Stimulated activated CD4-positive, alpha-beta T cell treated with anti-CD3 and anti-CD28 coated beads, Interleukin-1b, Interleukin-23, amount 100 ng/mL, for 1 hour (primary cell): ENCODE measurements at places on chromosomes 11 and 22.

GRCh38 chr11:109150581-109150980 is 271.4 kb upstream of the C11orf87 start:
- no peak for DNase-seq

- DNase-seq: no peak
These were observed 14.4 kb downstream of the DNAJB13 start for GRCh38 chr11:73965076-73965763.

GRCh38 chr22:23539135-23539838 is 40.8 kb downstream of the IGLL1 start:
- peak; percentile 38 for DNase-seq

DNA sequence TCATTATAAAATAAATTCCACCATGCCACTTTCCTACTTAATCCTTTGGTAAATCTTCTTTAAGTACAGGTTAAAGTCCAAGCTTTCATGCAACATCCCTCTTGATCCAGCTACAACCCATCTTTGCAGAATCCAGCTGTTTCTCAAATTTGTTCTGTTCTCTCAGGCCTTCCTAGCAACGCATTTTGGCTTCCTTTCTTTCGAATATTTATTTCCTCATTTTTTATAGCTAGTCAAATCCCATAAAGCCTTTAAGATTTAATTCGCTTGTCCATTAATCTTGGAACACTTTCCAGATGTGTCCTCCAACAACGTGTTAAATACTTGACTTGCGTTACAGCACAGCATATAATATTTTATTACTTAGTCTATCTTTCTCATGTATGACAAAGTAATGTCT is 600.1 kb upstream of the CHORDC1 start:
- DNase-seq: no peak

DNA sequence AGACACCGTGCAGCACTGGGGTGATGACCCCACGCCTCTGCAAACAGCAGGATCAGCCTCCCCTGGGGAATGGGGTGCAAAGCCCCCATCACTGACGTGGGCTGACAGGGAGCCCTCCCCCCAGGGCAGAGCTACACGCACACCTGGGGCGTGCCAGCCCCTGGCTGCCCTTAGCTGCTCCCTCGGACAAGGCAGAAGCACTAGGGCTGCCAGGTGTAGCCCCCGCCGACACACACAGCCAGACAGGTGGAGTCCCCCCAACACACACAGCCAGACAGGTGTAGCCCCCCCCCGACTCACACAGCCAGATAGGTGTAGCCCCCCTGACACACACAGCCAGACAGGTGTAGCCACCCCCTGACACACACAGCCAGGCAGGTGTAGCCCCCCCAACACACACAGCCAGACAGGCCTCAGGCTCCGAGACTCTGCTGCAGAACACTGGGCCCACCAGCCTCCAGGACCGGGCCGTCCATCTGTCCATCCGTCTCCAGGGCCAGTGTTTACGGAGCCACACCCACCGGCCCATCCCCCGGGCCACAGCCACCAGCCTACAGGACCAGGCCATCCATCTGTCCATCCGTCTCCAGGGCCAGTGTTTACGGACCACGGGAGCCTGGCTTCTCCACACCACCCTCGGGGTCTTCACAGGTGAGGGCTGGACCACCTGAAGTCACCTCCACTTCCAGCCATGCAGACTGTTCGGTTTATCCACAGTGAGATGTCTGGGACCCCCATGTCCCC is 3.5 kb downstream of the ANO9 start:
- no peak for DNase-seq

DNA sequence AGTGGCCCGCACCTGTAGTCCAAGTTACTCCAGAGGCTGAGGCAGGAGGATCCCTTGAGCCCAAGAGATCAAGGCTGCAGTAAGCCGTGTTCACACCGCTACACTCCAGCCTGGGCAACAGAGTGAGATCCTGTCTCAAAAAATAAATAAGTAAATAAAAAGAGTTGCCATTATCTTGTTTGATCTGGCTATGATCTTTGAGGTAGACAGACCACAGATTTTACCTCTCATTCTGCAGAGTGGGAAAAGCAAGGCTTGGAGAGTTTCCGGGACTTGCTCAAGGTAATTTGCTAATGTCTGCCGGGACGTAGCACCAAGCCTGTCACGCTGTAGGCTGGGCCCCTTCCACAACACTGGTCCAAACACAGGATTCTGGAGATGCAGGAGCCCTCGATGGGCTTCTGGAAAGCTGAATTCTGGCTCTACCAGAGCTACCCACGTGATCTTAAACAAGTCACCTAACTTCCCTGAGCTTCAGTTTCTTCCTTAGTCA is 6.8 kb downstream of the GRAP2 start:
- no peak for DNase-seq

- no peak for DNase-seq
These were observed 125.6 kb upstream of the PITPNB start for GRCh38 chr22:28044546-28045173.

DNA sequence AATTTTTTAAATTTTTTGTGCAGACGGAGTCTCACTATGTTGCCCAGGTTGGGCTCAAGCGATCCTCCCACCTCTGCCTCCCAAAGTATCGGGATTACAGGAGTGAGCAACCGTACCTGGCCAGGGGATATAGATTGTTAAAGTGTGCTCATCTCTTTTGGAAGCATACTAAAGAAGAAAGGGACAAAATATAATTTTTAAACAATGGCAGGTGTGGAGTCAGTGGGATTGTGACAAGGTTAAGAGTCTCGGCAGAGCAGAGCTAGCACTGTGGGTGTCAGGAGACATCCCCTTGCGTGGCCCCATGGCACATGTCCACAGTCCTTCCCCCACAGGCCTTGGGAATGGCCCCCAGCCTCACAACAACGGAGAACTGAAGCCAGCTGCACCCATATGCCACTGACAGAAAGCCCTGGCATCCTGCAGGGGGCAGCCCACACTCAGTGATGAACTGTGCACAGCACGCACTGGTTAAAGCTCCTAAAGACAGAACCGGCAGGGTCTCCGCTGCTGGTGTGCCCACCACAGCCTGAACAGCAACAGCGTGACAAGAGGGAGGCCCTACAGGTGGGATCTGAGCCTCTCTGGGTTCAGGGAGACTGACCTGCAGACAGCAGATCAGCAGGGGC is 29.9 kb downstream of the SERPIND1 start:
- DNase-seq: no peak

DNA sequence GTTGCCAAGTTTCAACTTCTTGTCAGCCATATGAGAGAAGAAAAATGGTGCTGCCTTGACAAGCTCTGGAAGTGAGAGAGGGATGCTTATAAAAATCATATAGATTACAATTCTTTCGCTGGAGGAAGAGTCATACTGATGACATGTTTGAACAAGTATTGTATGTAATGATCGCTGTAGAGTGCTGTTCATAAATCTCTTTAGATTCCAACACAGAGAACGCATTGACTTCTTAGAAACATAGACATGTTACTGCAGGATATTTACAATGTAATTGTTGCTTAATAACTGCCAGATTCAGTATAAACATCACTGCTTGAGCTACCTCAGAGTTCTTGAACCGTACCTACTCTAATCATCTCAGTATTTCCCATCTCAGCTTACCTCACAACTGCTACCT is 571.6 kb downstream of the LUZP2 start:
- DNase-seq: no peak

GRCh38 chr11:46114961-46115360 is 6.3 kb downstream of the PHF21A start:
- no peak for DNase-seq

GRCh38 chr11:101341578-101341977 is 212.0 kb upstream of the PGR start:
- no peak for DNase-seq
